Myocyte (in vitro differentiated cells): ENCODE measurements at places on chromosomes 1 and 21. TPM values are rescaled to one million over a fixed set of nuclear protein-coding genes. Genes with fewer than 3 reads are reported as not detected.
A peak's percentile ranks its signal among the peaks of the same experiment; 100 is the strongest.

DNA sequence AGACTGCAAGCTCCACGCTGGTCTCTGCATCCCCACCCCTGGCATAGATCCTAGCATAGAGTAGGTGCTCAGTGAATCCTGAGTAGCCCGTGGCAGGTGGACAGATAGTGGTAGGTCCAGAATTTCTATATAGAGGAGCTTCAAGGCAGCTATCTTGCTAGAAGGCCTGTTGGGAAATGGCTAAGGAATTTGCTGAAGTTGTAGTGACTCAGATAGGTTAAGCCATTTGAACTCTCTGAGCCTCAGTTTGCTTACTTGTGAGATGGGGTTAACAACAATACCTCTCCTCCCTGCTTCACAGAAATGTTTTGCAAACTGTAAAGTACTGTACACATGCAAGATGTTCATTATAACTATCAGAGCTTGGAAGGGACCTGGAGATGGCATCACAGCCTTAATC is 23.4 kb upstream of the EPHB2 start:
- no peak for DNase-seq

DNA sequence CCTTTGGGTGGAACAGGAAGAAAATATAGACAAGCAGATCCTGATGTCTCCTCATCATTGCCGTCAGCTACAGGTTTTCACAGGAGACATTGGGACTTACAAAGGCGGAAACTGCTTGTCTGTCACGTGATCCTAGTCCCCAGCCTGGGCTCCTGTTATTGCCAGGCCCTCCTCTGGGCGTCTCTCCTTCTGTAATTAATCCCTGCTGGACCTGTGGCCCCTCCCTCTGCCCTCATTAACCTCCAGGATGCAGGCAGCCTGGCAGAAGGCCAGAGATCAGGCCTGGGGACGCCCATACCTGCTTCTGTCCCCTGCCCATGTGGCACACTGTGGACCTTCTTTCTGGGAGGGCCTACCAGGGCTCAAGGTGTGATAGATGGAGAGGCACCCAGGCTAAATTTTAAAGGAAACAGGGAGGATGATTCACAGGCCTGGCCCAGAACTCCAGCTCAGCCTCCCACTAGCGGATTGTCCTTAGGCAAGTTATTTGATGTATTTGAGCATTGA is 2.4 kb downstream of the S100A5 start:
- DNase-seq: no peak

DNA sequence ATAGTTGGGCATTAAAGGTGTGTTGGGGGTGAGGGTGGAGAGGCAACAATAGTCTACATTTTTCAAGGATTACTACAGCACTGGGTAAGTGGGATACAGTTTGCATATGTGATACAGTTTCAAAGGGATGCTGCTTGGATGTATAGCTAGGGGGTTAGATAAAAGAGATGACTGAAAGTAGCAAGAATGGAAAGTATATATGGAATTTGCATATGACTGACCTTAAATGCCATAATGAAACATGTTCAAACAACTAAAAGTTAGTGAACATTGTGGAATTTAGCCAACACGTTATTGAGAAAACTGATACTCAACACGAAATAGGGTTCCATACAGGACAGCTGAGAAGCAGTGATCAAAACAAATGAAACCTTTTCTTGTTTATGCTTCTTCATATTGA is 124.8 kb upstream of the CHRM3 start:
- DNase-seq: no peak

DNA sequence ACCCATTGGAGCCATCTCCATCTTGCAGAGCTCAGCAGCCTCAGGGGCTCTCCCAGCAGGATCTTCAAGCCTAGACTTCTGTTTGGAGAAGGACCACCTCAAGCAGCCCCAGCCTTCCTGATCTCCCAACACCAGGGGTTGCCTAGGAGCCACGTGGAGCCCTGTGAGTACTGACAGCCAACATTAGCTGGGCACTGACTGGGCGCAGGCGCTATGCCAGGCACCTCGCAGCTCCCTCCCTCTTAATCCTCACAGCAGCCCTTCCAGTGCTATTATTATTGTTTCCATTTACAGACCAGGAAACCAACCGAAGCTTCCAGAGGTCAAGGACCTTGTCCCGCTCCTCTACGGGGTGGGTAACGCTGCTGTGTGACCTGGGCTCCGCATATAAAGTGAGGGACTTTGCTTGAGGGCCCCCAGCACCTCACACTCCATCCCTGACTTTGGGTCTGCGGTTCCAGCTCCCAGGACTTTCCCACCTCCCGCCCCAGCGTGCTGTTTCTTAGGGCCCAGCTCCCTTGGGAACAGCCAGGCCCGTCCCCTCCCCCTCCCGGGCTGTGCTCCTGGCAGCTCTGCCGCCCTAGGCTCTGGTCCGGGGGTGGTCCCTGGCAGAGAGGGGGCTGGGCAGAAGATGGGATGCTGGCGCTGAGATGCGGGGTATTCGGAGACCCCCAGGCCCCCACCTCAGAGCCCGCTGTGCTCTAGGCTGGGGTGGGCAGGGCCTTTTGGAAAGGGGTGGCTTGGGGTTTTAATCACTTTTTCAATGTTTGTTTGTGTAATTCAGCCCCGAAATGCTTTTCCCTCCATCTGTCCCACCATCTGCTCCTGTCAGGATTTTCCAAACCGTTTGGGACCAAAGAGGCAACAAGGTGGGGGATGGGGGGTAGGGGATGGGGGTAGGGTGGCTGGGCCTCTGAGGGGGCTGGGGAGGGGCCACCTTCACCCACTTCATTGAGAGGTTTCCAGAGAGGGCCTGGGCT is 4.1 kb upstream of the HPCA start:
- no peak for DNase-seq

DNA sequence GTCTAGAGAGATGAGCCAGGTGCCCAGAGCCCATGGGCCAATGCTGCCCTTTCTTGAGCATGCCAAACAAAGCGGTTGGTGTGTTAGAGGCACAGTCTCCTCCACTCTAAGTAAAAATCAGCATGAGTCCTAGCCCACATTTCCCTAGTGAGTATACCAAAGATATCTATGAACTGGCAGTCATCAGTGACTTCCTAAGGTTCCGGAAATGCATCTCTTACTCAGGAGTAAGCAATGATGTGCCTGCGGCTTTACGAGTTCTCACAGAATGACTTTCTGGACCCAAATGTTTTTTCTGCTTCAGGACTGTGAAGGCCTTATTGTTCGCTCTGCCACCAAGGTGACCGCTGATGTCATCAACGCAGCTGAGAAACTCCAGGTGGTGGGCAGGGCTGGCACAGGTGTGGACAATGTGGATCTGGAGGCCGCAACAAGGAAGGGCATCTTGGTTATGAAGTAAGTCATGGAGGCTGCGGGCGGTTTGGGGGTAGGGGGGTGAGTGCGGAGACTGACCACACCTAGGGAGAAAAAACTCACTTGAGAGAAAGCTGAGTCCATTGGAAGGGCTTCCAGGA is 9.2 kb downstream of the PHGDH start:
- no peak for DNase-seq

- DNase-seq: peak; percentile 61
Observed at GRCh38 chr1:23483321-23484252, at the start of gene ASAP3. ASAP3 (minus strand) TSS chr1:23484179; CDS start chr1:23484133, 46 bp downstream.

The ELAPOR1 gene
- 0.21 and 0.80 TPM in 2 replicates for total RNA-seq

GRCh38 chr1:147243228-147243685 is 773 bp downstream of the CHD1L start:
- DNase-seq: peak; percentile 92

The PLEKHA6 gene
- total RNA-seq: 16.7 and 18.7 TPM in 2 replicates

DNA sequence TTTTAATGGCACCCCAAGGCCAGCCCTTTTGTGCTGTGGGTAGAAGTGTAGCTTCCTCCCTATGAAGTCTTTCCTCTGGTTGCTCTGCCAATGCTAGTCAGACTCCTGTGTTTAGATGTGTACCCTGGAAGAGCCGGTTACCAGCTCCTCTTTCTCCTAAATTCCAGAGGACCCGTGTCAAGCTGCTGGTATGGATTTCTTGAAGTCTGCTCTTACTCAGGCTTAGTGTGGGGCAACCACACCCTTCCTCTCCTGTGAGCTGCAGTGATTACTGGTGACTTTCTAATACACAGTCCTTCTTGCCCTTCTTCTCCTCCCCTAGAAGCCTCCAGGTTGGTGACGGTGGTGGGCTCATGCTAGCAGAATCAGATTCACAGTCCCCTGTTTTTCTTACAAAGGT is 74.1 kb upstream of the AKT3 start:
- no peak for DNase-seq

GRCh38 chr1:20726118-20726911 is 6.2 kb downstream of the SH2D5 start:
- no peak for DNase-seq

DNA sequence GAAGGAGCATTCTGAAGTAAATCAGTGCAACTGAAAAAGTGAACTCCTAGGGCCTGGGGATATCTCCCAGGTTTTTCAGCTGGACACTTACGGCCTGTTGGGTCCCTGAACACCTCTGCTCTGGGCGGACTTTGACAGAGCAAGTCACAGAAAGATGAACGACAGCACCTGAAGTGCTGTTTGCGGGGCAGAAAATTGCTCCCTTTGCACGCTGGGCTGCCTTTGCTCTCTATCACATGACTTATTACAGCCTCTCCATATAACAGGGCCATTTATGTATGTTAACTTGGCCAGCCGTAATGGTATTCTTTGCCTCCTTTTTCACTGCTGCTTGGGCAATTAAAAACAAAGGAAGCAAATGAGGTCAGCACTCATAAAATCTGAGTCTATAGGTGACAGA is 332.9 kb downstream of the BARHL2 start:
- DNase-seq: no peak

- DNase-seq: no peak
Observed at GRCh38 chr1:112386731-112387346, 9.2 kb upstream of the CTTNBP2NL start.

GRCh38 chr1:5010656-5011055 is 356.2 kb downstream of the AJAP1 start:
- no peak for DNase-seq

GRCh38 chr1:17156108-17156507 is 36.9 kb upstream of the PADI2 start:
- no peak for DNase-seq

DNA sequence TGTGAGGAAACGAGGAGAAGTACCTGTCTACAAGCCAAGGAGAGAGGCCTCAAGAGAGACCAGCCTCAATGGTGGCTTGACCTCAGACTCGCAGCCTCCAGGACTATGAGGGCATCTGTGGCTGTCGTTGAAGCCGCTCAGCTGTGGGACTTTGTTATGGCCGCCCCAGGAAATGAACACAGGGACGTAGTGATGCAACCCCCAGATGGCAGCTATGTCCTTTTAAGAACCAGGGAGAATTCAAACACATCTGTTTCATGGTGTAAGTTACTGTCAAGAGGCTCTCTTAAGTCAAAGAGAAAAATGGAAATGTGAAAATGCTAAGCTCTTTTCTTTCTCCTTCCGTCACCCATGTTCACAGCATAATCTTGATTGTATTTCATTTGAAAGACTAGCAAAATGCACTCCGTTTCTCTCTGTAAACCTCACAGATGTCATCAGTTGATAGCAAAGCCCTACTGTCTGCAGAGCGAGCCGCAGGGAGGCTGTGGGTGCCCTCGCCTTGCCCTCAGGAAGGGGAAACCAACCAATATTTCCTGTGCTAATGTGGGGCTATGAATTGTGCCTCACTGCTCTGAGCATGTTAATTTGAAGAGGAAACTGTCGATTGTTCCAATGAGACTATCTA is 21.3 kb downstream of the UBASH3A start:
- no peak for DNase-seq

The TRIM46 gene
- total RNA-seq: 0.62 and 0.94 TPM in 2 replicates

The S100A14 gene
- total RNA-seq: not detected in 2 replicates

The IFNAR2 gene
- total RNA-seq: 5.6 and 10.1 TPM in 2 replicates

DNA sequence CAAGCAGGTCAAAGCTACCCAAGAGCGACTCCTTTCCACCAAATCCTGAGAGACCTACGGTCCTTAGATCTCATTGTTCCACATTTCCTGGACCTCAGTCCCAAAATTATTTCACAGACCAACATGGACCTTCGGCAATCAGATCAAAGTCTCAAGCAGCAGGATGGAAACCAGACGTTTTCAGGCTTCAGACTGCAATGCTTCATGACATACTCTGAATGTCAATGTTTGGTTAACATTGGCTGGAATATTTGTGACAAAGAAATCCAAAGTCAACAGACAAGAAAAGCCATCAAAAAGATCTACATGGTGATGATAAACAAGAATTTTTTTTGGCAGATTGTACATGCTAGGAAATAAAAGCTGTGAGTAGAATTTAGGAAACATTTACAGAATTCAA is 1057.3 kb downstream of the ADGRL2 start:
- no peak for DNase-seq

DNA sequence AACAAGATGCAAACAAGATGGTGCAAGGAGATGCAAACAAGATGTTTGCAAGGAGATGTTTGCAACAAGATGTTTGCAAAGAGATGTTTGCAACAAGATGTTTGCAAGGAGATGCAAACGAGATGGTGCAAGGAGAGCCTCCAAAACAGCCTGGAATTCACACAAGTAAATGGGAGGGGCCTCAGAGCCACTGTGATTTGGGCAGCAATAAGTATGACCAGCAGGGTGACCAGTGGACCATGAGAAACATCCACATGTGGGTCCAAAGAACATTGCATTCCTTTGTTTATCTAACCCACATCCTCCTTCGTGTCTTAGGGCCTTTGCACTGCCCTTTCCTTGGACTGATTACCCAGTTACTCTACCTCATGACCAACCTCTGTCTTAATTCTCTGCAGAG is 162.9 kb downstream of the PLPP3 start:
- DNase-seq: no peak

DNA sequence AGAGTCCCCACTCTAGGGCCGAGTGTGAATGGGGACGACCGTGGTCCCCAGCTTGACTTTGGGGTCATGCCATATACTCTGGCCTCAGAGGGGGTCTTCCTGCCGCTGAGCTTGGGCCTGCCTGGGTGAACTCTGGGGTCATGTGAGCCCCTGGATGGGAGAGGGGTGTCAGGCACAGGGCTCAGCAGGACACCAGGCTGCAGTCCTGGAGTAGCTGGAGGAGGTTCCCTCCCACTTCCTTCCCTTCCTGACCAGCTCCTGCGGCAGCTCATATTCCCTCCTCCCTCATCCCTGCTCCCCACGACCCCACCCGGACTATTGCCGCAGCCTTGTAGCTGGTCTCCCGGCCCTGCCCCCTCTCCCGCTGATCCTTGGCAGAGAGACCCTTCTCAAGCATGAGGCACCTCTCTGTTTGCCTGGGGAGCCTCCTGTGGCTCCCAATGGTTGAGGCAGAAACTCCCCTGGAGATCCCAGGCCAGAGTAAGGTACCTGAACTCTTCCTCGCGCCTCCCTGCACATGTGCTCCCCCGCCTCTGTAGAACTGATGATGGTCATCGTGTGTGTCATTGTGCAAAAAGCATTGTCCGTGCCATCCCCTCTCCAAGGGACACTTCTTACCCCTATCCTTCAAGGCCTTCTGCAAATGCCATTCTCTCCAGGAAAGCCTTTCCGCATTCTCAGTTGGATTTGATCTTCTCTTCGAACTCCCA is 1.8 kb downstream of the TNFRSF1B start:
- DNase-seq: no peak
